ENCODE measurements at places on chromosomes 1 and 21. TPM values are rescaled to one million over a fixed set of nuclear protein-coding genes. Genes with fewer than 3 reads are reported as not detected.

The KISS1 gene
- total RNA-seq: 11.0 TPM

The RIMKLA gene
- total RNA-seq: under 0.01 TPM

The DMBX1 gene
- total RNA-seq: not detected

The PKLR gene
- not detected for total RNA-seq

The MAB21L3 gene
- total RNA-seq: under 0.01 TPM

The ATF3 gene
- 12.9 TPM for total RNA-seq

The SPATA46 gene
- not detected for total RNA-seq

The THEM5 gene
- total RNA-seq: not detected

The ZBTB8A gene
- 5.6 TPM for total RNA-seq

The LMOD1 gene
- total RNA-seq: 50.1 TPM

The TAL1 gene
- total RNA-seq: not detected

The CNR2 gene
- not detected for total RNA-seq

The CNKSR1 gene
- total RNA-seq: not detected

The KCNC4 gene
- total RNA-seq: 0.64 TPM

The PAPPA2 gene
- 1.3 TPM for total RNA-seq

The CCDC27 gene
- total RNA-seq: not detected

The TPTE gene
- total RNA-seq: 0.43 TPM

The OR14I1 gene
- total RNA-seq: not detected

The TRNAU1AP gene
- 25.0 TPM for total RNA-seq

The ARL8A gene
- 28.5 TPM for total RNA-seq

The S100A7A gene
- total RNA-seq: not detected

The FCRLA gene
- 0.86 TPM for total RNA-seq

The IVL gene
- not detected for total RNA-seq

The PLEKHO1 gene
- total RNA-seq: 43.2 TPM

The SLC44A5 gene
- under 0.01 TPM for total RNA-seq

The HENMT1 gene
- total RNA-seq: 5.2 TPM

The GJA8 gene
- not detected for total RNA-seq

The CELA2B gene
- not detected for total RNA-seq

The FAM110D gene
- not detected for total RNA-seq

The FCRL1 gene
- total RNA-seq: not detected

The MCOLN2 gene
- 1.7 TPM for total RNA-seq

The WNT4 gene
- total RNA-seq: 0.43 TPM

The DYNLT5 gene
- total RNA-seq: 1.7 TPM

The PEAR1 gene
- 11.3 TPM for total RNA-seq

The LCE1E gene
- total RNA-seq: not detected

The SLC45A1 gene
- total RNA-seq: 1.9 TPM
